ENCODE measurements at places on chromosomes 1 and 21.

DNA sequence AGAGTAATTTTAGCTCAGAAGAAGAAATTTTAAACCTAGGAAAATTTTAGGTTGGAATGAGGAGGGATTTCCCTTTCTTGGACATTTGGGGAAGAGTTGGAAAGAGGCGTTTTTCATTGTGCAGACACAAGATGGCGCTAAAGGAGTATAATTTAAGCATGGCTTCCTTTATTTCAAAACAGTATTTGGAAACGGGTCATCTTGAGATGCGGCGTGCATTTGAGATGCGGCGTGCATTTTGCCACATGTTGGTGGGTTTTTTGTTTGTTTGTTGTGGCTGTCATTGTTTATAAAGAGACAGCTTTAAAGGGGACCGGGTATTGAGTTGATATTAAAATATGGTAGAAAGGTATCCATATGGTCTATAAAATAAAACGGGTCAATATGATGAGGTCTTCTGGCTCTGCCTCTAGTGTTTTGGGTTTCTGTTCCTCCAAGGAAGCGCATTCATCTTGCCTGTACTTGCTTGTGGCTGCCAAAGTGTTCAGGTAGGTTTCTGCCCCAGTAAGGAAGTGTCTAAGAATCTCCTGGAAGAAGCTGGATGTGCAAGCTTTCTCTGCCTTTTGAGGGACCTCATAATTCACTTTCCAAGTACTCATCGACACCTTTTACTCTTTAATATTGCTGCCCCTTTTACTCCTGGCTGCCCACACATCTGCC, 210.3 kb downstream of the SLC35F3 start:
- DNase-seq, result no peak

DNA sequence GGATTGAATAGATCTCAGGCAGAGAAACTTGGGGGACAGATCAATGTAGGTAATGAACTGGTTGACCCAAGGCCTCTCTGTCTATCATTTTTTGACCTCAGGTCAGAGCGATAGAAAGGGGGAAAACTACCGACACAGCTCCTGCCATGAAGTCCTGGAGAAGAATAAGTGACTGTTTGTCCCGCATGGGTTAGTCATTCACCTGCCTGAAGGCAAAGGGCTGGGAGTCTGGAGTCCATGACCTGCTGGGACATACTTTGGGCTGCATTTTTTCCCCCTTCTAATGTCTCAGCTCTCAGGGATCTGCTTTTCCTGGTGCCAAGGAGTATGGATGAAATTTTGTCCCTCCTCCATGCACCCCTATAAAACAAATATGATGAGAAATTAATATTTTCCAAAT, 1.6 kb upstream of the ROR1 start:
- DNase-seq, result no peak

DNA sequence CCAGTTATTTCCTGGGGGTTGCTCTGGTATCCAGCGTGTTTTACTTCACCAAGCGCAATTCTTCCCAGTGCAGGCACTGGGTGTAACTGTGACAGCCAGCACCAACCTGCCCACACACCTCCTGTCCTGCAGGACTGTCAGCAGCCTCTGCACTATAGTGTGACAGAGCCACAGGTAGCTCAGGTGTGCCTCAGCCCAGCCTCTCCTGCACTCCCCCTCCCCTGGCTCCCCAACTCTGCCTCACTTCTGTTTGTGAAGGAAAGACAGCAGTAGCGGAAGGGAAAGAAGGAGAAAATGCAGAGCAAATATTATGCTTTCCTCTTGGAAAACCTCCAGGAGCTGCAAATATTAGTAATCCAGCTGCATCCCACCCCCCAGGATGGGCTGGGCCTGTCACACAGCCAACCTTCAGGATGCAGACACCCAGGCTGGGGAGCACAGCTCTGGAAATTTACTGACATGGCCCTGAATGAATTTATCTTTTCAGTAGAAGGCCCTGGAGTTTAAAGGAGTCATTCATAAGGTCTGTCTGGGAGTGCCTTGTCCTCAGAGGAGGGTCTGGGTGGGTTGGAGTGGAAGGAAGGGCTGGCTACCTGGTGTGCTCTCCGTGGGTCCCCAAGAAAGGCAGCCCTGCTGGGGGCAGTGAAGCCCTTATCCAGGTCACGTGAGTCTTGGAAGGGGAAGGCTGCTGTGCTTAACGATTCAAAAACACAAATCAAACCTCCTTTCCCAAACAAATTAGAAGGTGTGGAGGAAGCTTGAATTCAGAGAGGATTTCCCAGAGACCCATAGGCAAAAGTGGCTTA, 20.9 kb downstream of the CAPN2 start:
- no peak for DNase-seq

GRCh38 chr1:15261155-15262002, 14.4 kb downstream of the FHAD1 start:
- DNase-seq, result no peak

- no peak for DNase-seq
These were observed 878.9 kb upstream of the CXADR start for GRCh38 chr21:16633831-16634459.

DNA sequence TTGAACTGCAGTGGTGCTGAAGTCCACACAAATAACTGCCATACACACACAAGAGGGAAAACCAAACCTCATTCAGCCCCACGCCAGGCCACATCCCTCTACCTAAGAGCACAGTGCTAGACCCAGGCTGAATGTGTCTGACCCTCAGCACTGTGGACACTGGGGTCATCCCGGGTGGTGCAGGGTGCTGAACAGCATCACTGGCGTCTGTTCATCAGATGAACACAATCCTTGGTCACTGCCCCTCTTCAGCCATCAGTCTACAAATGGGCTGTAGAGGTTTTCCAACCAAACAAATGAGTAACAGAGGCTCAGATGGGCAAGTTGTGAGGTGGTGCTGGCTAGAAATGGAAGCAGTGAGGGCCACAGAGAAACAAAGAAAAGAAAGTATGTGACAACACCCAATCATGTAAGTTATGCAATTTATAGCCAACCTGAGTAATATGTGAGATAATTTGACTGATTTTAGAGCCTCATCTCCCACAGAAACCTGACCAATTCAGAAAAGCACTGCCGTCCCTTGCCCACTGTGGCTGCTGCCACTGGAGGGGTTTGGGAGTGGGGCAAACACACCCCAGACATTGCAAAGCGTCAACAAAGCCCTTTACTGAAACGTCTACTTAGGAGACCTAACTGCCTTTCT, 27.9 kb downstream of the GNB1 start:
- no peak for DNase-seq

DNA sequence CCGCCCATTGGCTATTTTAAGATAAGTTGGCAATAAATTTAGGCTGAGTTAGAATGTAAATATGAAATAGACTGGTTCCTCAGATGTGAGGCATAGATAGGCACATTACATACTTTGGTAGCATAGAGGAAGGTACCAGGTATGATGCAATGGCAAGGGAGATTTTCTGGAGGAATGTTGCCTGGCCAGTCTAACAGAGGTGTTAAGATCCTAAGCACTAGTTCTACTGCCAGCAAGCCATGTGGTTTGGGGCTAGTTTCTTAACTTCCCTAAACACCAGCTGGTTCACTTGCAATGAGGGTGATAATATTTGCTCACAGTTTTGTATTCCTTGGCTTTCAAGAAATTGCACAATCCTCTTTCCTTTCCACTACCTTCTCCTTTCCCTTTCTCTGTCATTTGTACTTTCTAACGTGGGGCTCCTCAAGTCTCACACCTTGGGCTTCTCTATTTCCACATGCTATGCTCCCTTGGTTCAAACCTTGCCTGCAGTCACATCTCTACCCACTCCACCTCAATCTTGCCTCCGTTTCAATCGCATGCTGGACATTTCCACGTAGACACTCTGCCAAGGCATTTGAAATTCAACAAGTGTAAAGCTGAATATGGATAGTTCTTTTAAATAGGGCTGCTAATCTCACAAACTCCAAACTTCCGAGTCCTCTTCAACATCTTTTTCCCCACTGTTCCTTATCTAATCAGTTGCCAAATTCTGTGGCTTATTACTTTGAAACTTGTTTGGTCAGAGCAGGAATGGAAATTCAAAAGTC, 4.7 kb upstream of the CD55 start:
- no peak for DNase-seq

DNA sequence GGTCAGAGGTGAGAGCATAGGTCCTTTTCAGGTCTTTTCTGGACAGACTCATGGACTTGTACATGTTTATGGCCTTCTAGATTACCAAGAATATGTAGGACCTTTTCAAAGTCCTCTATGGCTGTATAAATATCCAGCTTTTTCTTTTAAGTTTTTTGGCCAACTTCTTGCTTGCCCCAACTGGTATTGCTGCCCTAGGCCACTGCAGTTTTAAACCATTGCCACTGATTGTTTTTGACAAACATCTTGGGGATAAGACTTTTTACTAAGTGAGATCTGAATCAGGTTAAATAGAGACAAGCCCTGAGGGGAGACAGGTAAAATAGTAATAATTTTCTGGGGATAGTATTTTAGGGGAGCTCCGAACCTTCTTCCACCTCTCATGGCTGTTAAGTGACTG, 14.8 kb upstream of the DDR2 start:
- no peak for DNase-seq

DNA sequence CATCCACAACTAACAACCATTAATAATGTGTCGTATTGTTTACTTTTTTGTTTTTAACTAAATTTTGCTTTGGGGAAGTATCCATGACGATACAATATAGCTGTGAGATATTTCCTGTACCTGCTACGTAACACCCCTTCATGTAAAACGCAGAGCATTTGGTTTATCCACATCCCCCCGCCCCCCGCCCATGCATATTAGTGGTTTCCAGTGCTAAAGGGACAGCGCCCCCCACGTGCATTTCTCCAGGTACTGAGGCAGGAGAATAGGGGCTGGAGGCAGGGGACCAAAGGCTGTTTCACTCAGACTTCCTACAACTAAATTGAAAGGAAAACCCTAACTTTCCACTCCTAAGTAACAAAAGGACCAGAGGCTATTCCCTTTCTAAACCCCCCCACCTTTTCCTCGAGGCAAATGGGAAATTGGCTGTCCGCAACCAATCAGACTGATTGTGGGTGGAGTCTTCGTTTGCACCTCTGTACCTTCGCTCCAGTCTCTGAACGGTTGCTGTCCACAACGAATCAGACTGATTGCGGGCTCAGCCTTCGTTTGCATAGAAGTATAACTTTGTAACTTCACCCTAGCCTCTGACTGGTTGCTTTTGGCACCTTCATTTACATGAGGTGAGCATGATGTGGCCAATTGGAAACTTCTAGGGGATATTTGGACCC, 12.2 kb upstream of the RIPK4 start:
- no peak for DNase-seq

DNA sequence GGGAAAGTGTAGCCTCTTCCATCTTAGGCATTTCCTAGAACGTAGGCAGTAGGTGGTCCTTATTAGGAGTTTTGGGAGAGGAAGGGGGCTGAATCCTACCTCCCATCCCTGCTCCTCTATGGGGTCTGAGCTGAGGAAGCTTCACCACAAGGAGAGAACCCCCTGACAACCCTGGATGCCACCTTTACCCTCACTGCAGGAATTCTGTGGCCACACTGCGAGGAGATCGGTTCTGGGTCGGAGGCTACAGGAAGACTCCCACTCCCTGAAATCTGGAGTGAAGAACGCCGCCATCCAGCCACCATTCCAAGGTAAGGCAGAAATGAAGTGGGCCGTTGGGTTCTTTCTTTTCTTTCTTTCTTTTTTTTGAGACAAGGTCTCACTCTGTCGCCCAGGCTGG, 1.5 kb downstream of the MX1 start:
- no peak for DNase-seq

- no peak for DNase-seq
These were observed 37.7 kb upstream of the PADI1 start for GRCh38 chr1:17167041-17167785.

GRCh38 chr1:78360584-78360983, 130.2 kb upstream of the PTGFR start:
- DNase-seq, result no peak

- DNase-seq, result no peak
These were observed 88.4 kb downstream of the GTF2B start for GRCh38 chr1:88802950-88803349.

DNA sequence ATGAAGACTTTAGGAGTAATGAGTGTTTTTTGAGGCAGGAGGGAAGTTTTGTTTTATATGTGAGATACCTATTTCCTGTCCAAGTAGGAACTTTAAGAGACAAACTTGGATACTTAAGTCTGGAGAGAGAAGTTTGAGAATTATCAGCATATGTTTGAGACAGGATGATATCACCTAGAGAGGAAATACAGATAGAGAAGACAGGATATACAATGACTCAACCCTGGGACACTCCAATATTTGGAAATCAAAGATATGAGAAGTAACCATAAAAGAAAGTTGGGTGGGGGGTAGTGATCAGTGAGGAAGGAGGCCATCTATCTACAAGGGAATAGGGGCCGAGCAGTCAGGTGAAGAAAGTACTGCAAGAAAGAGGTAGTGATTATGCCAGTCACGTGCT, 6.5 kb downstream of the LCE7A start:
- DNase-seq, result no peak

- no peak for DNase-seq
These were observed 206.5 kb upstream of the ADGRL2 start for GRCh38 chr1:81594206-81594605.

DNA sequence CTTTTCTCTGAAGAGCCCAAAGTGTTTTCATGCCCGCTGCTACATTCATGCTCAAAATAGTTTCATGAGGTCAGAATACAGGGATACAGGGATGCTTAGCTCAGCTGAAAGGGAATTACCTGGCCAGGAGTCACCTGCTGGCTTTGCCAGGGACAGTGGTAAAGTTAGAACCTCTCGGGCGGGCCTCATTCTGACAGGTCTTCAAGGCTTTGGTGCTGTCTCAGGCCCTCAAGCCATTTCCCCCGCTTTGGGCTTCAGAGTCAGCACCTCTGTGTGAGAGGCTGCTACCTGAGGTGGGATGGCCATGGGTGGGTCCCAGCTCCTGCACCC, 5.5 kb downstream of the RASSF5 start:
- no peak for DNase-seq

DNA sequence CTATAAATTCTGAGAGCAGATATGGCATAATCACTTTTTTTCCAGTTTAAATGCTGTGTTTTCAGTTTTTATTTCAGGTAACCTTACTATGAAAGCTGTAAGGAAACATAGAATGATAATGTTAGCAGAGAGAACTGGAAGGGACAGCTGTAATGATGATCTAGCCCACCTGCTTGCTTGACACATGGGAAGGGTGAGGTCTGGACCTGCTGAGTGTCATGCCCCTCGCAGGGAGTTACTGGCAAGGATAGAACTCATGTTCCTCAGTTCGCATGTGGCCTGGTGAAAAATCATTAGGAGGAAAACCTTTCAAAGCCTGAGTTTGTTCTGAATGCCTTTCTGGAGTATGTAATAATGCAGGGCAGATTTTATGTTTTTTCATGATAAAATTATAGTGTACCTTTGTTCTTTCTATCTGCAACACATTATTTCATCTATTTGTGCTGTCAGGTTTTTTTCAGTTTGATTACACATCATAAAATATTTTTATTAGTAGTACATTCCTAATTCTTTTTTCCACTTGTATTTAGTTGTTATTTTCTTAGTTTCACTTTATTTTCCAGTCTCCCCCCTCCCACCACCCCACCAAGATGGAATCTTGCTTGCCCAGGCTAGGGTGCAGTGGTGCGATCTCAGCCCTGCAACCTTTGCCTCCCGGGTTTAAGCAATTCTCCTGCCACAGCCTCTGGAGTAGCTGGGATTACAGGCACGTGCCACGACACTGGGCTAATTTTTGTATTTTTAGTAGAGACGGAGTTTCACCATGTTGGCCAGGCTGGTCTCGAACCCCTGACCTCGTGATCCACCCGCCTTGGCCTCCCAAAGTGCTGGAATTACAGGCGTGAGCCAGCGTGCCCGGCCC, 8.0 kb downstream of the DDI2 start:
- no peak for DNase-seq

GRCh38 chr1:19425646-19426239, 59.6 kb downstream of the CAPZB start:
- no peak for DNase-seq

Data from stimulated activated CD4-positive, alpha-beta T cell treated with anti-CD3 and anti-CD28 coated beads, Interleukin-15, amount 100 ng/mL, for 1 hour (primary cell).